Left ventricle myocardium superior (tissue), 1 donor: ENCODE measurements at places on chromosomes 6 and 20. TPM values are rescaled to one million over a fixed set of nuclear protein-coding genes. Genes with fewer than 3 reads are reported as not detected.

DNA sequence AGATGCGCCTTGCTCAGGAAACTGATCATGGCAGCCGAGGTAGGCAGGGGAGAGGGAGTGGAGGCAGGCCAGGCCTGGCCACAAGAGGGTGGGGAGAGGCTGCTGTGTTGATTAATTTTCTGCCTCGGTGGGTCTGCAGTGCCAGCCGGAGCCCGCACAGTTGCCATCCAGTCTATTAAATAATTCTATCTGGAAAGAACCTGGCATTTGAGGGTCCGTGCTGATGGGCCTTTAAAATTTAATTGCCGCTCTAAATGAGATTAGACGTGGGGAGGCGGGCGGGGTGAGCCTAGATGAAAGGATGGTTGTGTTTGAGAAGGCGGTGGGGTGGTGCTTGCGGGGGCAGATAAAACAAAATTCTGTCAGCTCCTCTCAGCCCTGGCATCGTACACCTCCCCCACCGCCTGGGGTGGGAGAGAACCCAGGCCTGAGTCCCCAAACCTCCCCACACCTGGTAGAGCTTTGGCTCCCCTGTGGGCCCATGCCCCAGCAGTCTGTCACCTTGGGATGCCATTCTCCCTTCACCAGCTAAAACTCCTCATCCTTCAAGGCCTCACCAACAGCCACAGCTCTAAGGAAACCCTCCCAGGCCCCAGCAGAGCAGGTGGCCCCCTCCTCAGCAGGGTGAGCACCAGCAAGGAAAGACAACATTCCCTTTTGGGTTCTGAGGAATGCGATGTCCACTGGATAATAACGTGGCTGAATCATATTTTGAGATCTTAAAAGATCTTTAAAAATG is 167.3 kb downstream of the GRM4 start:
- no peak for DNase-seq

GRCh38 chr20:62759981-62760431 is 36.3 kb upstream of the MRGBP start:
- peak; percentile 13 for DNase-seq

- DNase-seq: no peak
Measured at GRCh38 chr6:117008618-117009017, 131.6 kb downstream of the RFX6 start.

- no peak for DNase-seq
Measured at GRCh38 chr6:40251637-40252300, 317.5 kb upstream of the MOCS1 start.

GRCh38 chr20:61303675-61304074 is 51.6 kb downstream of the CDH4 start:
- no peak for DNase-seq

DNA sequence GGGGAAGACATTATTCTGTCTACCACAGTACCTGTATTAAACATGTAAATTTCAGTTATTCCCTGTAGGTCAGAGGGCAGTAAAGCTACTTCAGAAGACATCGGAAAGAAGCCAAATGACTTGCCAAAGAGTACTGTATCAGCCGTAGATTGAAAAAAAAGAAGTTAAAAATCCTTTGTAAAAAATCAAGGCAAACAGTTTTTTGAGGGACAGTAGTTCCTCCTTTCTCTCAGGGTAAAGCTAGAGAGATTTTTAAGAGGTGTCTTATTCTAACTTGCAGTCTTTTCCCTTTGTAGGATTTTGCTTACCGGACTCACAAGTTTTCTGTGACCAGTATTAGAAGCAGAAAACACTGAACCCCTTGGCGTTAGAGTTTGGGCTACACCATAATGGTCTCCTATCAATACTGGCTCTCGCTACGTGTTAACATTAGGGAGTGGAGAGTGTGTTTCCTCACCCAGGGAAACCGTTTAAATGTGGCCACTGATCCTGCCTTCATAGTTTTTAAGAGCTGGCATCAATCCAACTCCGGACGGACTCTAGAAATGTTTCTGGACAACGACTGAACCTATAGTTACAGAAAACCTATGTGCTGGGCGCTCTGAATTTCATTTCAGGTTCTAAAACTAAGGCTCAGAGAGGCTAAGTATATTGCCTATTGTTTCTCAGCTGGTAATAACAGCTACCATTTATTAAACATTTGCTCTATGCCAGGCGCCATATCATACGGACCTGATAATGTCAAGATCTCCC is 1.3 kb upstream of the ASXL1 start:
- no peak for DNase-seq

DNA sequence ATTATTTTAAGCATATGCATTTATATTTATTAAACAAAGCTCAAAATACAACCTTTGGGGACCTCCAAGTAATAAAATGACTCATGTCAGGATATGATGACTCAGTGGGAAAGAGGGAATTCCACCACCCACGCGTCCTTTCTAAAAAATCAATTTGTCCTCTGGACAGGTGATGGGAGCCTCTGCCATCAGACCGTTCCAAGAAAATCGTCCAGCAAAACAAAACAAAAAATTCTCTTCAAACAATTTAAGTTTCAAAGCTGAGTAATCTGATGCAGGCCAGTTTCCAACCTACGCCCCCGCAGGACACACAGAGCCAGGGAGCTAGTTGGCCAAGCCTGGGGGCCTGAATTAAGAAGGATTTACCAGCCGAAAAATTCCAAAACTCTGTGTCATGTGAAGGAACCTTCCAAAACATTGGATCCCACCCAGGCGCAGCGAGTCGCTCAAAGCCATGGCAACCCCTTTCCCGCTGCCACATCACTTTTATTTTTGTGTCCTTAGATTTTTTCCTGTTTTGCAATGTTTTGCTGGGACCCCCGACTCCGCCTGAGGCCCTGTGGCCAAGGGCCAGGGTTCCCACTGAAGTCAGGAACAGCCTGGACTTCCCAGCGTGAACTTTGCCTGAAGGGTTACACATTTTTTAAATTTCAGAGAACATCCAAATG is 95.3 kb downstream of the NFATC2 start:
- peak; percentile 62 for DNase-seq

DNA sequence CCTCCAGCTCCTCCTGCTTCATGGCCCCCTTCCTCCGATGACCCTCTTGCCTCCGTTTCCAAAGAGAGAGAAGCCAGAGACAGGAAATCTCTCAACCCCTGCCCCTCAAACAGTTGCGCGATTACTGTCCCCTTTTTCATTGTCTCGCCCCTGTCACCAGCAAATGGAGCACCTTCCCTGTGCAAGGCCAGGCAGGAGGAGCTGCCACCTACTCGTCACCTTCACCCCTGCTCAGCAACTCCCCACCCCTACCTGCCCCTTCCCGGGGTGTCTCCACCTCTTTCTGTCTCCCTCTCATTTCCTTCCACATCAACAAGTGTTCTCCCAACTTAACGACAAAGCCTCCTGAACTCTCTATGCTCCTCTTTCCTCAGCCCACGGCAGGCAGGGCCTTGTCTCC is 13.7 kb downstream of the PNLDC1 start:
- no peak for DNase-seq

GRCh38 chr6:161128680-161129196 is 137.2 kb downstream of the MAP3K4 start:
- DNase-seq: no peak

- DNase-seq: no peak
Measured at GRCh38 chr6:166325383-166326042, 16.8 kb downstream of the SFT2D1 start.

DNA sequence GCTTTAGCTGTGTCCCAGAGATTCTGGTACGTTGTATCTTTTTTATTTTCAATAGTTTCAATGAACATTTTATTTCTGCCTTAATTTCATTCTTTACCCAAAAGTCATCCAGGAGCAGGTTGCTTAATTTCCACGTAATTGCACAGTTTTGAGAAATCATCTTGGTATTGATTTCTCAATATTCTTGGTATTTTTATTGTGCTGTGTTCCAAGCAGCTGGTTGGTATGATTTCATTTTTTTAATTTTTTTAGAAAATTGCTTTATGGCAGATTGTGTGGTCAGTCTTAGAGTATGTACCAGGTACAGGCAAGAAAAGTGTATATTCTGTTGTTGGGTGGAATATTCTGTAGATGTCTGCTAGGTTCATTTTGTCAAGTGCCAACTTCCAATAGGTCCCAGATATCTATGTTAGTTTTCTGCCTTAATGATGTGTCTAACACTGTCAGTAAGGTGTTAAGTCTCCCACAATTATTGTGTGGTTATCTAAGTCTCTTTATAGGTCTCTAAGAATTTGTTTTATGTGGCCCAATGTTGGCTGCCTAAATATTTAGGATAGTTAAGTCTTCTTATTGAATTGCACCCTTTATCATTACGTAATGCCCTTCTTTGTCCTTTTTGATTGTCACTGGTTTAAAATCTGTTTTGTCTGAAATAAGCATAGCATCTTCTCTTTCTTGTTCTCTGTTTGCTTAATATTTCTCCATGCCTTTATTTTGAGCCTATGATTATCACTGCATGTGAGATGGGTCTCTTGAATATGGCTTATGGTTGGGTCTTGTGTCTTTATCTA is 366.9 kb upstream of the IRAK1BP1 start:
- DNase-seq: no peak

- DNase-seq: no peak
Measured at GRCh38 chr6:16844183-16844582, 82.9 kb upstream of the ATXN1 start.

- DNase-seq: peak; percentile 55
Measured at GRCh38 chr6:82953871-82954270, 111.8 kb downstream of the UBE3D start.

- DNase-seq: no peak
Measured at GRCh38 chr6:69825904-69826303, 29.1 kb upstream of the LMBRD1 start.

GRCh38 chr6:163191704-163192537 is 222.6 kb upstream of the QKI start:
- no peak for DNase-seq

GRCh38 chr20:61949714-61950640 is 115.7 kb downstream of the TAF4 start:
- DNase-seq: peak; percentile 16

GRCh38 chr6:150517175-150517574 is 82.5 kb upstream of the PLEKHG1 start:
- DNase-seq: no peak

DNA sequence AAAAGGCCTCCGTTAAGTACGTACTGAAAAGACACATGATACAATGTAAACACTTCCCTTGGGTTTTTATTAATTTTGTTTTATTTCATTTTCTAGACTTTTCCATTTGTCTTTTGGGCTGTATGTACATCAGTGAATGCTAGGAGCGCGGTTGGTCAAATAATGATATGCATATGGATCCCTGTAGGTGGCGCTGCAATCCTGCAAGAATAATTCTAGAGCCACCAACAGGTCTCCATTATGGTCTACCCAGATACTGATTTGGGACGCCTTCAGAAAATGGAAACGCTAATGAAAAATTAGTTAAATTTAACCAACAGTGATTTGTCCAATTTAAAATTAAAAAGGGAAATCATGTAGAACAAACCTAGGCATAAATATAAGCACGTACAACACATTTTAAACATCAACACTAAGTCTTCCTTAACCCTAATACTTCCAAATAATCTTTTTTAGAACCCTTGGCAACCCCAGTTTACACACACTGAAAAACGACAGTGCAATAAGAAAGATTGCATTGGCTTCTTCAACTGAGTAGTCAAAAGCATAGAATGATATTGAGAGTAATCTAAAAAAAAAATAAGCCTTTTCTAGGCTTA is 433.5 kb downstream of the RFPL4B start:
- peak; percentile 43 for DNase-seq

GRCh38 chr6:45487645-45488044 is 109.9 kb upstream of the SUPT3H start:
- no peak for DNase-seq

- no peak for DNase-seq
Measured at GRCh38 chr6:169895000-169895759, 143.8 kb downstream of the ERMARD start.

DNA sequence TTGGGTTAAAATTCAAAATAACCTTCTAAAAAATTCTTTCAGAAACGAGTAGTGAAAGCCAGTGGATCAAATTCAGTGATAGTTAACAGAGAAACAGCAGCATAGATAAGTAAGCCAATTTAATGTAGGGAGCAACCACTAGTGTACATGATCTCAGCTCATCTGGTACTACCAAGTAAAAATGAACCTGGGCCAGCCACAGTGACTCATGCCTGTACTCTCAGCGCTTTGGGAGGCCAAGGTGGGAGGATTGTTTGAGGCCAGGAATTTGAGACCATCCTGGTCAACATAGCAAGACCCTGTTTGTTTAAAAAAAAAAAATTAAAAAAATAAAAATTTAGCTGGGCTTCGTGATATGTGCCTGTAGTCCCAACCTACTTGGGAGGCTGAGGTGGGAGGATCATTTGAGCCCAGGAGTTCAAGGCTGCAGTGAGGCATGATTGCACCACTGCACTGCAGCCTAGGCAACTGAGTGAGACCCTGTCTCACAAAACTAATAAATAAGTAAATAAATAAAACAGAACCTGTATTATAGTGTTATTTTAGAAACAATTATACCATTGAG is 32.4 kb downstream of the CBFA2T2 start:
- DNase-seq: no peak

GRCh38 chr6:132465530-132466485 is 47.1 kb downstream of the STX7 start:
- DNase-seq: no peak

- no peak for DNase-seq
Measured at GRCh38 chr6:44020664-44021425, 106.4 kb downstream of the MRPL14 start.

GRCh38 chr6:26161322-26161721 is 74.1 kb downstream of the HFE start:
- no peak for DNase-seq

- DNase-seq: no peak
Measured at GRCh38 chr6:69816569-69816968, 19.8 kb upstream of the LMBRD1 start.

Gene PLCB4
- 29.1 TPM for total RNA-seq

Gene RNF217
- 8.5 TPM for total RNA-seq

Gene LMBRD1
- 49.5 TPM for total RNA-seq

Gene SERINC3
- total RNA-seq: 89.9 TPM

Gene TRIM15
- total RNA-seq: not detected

Gene SIRPB1
- 0.82 TPM for total RNA-seq

Gene GPX5
- not detected for total RNA-seq

Gene WFDC11
- not detected for total RNA-seq

Gene PSORS1C2
- not detected for total RNA-seq
